Hematopoietic multipotent progenitor cell (in vitro differentiated cells): ENCODE measurements at places on chromosomes 1 and 21.

- no peak for DNase-seq
Measured at GRCh38 chr21:20419772-20420171, 578.4 kb upstream of the NCAM2 start.

DNA sequence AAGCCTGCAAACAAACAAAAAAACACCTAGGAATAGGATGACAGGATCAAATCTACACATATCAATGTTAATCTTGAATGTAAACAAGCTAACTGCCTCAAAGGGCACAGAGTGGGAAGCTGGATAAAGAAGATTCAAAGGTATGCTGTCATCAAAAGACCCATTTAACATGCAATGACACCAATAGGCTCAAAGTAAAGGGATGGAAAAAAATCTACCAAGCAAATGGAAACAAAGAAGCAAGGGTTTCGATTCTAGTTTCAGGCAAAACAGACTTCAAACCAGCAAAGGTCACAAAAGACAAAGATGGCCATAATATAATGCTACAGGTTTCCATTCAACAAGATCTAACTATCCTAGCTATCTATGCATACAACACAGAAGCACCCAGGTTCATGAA, 16.2 kb upstream of the OR2T10 start:
- DNase-seq, result no peak

DNA sequence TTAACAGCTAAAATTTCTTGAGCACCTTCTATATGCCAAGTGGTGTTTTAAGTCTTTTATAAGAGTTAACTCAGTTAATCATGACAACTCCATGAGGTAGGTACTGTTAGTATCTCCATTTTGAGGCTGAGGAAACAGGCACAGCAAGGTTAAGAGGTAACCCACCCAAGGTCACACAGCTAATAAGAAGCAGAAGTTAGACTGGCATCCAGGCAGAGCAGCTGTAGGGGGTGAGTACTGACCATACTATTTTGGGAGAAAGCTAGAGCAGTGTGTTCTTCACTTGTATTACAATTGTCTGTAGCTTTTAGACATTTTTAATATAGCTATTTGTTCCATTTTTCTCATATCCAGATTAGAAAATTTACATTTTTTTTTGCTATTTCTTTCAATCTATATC, 4.8 kb downstream of the ATP6V1G3 start:
- DNase-seq, result no peak

- DNase-seq, result no peak
Measured at GRCh38 chr1:55703726-55704363, 488.7 kb upstream of the USP24 start.

GRCh38 chr1:198598796-198599321, 40.0 kb upstream of the PTPRC start:
- DNase-seq, result peak; percentile 23
